ENCODE measurements at places on chromosomes 11 and 22. TPM values are rescaled to one million over a fixed set of nuclear protein-coding genes. Genes with fewer than 3 reads are reported as not detected.

DNA sequence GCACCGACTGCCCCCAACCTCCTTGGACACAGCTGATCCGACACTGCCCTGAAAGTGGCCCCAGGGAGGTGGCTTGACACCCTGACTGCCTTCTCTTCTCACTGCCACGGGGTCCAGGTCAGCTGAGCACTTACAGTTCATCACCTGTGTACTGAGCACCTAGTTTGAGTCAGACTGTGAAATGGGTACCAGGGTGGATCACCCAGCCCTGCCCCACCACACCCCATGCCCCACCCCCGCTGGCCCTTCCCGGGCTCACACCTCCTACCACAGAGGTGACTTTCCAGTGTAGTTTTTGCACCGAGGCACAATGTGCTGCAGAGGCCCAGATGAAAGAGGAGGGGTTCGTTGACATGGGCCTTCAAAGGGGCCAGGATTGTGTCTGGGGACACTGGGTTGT is 59.5 kb downstream of the PRDM11 start:
- no peak for DNase-seq

- no peak for DNase-seq
These were observed 14.4 kb upstream of the CDC42EP1 start for GRCh38 chr22:37545703-37546436.

GRCh38 chr11:69508974-69509373 is 27.5 kb downstream of the LINC01488 start:
- no peak for DNase-seq

DNA sequence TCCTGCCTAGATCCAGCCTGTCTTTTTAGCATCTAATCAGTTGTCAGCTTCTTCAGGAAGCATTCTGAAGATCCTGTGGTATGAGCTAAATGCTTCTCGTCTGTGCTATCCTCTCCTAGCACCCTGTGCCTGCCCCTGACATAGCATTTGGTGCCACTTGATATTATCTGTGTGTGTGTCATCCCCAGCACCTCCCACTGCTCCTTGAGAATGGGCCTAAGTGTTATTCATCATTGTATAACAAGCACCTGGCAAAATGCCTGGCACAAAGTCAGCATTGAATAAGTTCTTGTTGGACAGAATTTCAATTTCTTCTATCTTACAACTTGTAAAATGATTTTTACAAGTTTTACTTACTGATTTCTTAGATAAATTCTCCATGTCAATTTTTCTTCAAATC is 28.1 kb upstream of the OLFML1 start:
- no peak for DNase-seq

GRCh38 chr11:40139536-40139935 is 1319.9 kb downstream of the LRRC4C start:
- no peak for DNase-seq

- DNase-seq, result no peak
These were observed 45.0 kb downstream of the LARGE2 start for GRCh38 chr11:45967506-45967905.

GRCh38 chr22:22738959-22739585 is 94.7 kb downstream of the GGTLC2 start:
- DNase-seq, result no peak

- DNase-seq, result no peak
These were observed 7.0 kb downstream of the ALDH3B1 start for GRCh38 chr11:68016904-68017817.

DNA sequence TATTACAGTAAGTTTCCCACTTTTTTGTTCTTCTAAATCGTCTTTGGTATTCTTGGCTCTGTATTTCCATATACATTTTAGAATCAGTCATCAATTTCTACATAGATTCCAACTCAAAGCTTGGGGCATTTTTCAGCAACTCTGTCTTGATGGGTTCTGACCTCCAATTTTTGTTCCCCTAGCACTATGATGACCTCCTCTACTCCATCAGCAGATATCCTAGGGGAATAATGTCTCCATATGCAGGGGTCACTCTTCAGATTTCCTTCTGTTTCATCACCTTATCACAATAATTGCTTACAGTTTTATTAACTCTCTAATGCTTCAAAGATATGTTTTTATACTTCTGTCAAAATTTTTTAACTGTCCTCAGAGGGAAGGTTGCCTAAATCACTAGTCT is 91.3 kb upstream of the TP53AIP1 start:
- no peak for DNase-seq

DNA sequence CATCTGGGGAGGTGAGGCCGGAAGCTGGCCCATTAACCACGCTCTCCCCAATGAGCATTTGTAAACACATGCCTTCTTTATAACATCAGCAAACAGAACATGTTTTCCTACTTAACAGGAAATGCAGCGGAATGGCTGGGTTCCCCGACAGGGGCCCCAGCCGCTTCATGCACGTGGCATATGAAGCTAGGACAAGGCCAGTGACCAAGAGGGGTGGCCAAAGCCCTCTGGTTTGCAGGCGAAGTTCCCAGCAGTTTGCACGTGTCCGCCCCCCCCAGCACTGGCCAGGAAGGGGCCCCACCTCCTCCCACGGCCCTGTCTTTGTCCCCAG is 38.7 kb upstream of the LINC01488 start:
- DNase-seq, result no peak

GRCh38 chr22:45163099-45163450 is 650 bp upstream of the NUP50 start:
- DNase-seq, result no peak

- DNase-seq, result no peak
These were observed 106.0 kb upstream of the ISX start for GRCh38 chr22:34960005-34960404.

GRCh38 chr22:36933629-36934417 is 20.4 kb downstream of the CSF2RB start:
- no peak for DNase-seq

GRCh38 chr11:2929950-2930703 is 907 bp upstream of the PHLDA2 start:
- peak; percentile 71 for DNase-seq

The EHF gene
- total RNA-seq, result not detected

The CCDC88B gene
- total RNA-seq, result 119 TPM

The SEC14L2 gene
- 19.0 TPM for total RNA-seq

The LARGE2 gene
- total RNA-seq, result 1.4 TPM

The MYRF gene
- 2.2 TPM for total RNA-seq

The TSKU gene
- 1.4 TPM for total RNA-seq

The PLAAT5 gene
- 1.7 TPM for total RNA-seq

All from activated T-cell treated with anti-CD3 and anti-CD28 coated beads, Interleukin-2, amount 50 U/mL, for 72 hours (primary cell).